ENCODE measurements at places on chromosomes 3 and 15.

- DNase-seq, result no peak
These were observed 11.6 kb upstream of the TFRC start for GRCh38 chr3:196093317-196094111.

- no peak for DNase-seq
These were observed 3.6 kb upstream of the CALML4 start for GRCh38 chr15:68208636-68209240.

DNA sequence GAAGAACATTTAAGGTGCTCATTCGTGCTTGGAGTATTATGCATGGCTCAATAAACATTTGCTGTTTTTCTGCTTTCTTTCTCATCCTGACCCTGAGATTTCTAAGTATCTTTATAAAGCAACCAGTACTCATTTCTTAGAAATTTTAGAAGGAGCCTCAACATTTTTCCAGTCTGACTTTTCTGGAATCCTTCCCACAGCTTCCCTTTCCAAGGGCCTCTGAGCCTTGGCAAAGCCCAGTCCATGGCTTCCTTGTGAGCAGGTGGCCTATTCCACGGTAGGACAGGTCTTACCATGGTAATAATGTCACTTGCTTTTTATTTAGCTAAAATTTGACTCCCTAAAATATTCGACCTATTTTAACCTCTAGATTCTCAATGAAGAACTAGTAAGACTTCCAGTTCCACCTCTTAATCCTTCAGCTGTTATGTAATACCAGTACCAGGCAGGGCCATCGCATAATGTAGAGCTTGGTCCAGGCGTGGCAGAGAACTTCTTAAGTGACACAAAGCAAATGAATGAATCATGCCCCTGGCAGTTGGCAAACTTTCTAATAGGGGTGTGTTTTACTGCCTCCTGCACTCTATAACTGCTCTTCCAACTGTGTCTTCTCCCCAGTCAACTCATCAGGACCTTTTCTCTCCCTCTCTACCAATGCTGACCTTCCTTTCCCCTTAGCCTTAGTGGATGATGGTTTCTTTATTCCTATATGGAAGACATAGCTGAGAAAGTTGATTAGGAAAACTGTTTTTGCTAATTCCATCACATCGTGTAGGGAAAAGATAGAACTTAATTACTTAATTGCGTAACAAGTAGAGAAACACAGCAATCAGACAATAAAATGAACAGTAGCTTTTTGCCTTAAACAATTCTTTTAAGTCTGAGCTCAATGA is 894 bp upstream of the TM4SF4 start:
- DNase-seq, result no peak

- no peak for DNase-seq
These were observed 287.0 kb downstream of the ZIC4 start for GRCh38 chr3:147119346-147119745.

- no peak for DNase-seq
These were observed 348.0 kb upstream of the DPPA4 start for GRCh38 chr3:109685084-109686079.

Measured in NCI-H146 (cell line).